Spinal cord (tissue), 10 donors: ENCODE measurements at places on chromosomes 2 and 18.

DNA sequence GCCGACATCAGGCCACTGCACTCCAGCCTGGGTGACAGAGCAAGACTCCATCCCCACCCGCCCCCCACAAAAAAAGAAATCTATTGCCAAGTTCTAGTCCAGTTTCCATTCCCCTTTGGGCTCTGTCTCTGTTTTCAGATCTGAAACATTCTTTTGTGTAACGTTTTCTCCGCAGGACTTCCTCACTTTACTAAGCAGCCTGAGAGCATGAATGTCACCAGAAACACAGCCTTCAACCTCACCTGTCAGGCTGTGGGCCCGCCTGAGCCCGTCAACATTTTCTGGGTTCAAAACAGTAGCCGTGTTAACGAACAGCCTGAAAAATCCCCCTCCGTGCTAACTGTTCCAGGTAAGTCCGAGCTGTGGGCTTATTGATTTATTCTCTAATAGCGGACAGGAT, 48.8 kb downstream of the MERTK start:
- no peak for DNase-seq

- DNase-seq = no peak
Measured at GRCh38 chr2:118374974-118375755, 286.9 kb downstream of the INSIG2 start.

DNA sequence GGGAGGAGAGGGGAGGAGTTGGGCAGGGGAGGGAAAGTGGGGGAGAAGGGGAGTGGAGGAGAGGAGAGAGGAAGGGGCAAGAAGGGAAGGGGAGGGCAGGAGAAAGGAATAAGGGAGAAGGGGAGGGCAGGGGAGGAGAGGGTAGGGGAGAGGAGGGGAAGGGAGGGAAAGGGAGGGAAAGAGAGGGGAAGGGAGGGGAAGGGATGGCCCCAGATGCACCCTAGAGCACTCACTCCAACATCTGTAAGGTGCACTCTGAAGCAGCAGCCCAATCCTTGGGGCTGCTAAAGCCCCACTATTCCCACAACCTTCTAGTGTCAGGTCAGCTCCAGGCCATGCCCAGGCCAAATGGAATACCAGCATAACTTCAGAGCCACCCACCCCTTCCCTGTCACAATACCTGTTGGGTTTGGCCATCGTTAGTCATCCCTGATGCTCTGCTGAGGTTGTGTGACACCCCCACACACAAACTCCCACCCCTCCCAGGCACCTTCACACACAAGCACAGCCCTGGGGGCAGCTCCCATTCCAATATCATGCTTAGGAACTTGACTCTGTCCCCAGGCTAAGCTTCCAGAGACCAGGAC, 55.7 kb upstream of the PKDCC start:
- DNase-seq = no peak

DNA sequence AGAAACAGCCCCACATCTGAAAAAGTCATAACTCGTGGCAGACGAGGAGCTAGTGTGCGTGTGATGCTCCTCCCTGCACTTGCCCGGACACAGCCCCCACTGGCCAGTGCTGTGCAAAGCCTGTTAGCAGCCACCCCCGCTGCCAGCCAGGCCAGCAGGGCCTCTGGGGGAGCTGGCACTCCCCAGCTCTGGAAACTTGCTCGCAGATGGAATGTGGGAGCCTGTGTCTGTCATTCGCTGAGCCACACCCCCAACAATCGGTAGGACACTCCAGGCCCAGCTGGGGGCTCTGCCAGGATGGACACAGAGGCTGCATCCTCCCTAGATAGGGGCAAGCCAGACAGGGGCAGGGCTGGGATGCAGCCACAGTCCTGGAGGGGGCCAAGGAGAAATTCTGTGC, 62.4 kb upstream of the ATG16L1 start:
- DNase-seq = no peak

DNA sequence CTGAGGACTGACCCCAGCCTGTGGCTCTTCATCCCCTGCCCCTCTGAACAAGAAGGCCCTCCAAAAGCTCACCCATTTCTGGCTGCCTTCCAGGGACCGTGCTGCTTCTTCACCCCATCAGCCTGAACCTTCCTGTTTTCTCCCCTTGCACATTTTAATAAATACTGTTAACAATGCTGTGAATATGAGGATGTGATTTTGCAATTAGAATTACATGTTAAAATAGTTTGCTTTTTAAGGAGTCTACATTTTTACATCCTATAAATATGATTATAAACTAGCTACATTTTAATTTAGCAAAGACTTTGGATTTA, 4.0 kb downstream of the SNTG2 start:
- DNase-seq = no peak
